Pancreas (tissue), 10 donors: ENCODE measurements at places on chromosomes 11 and 22. TPM values are rescaled to one million over a fixed set of nuclear protein-coding genes. Genes with fewer than 3 reads are reported as not detected.

GRCh38 chr11:69788956-69789355 is 13.8 kb upstream of the FGF4 start:
- H3K36me3 ChIP-seq: no peaks in the 10 kb centered on the region
- no peak for DNase-seq
- H3K27me3 ChIP-seq: no peaks in the 10 kb centered on the region
- H3K4me1 ChIP-seq: no peaks in the 10 kb centered on the region
- no peak overlapping the region for H3K4me3 ChIP-seq
- no peak overlapping the region for H3K27ac ChIP-seq

- H3K36me3 ChIP-seq: no peaks in the 10 kb centered on the region
- no peak overlapping the region for H3K27ac ChIP-seq
- DNase-seq: no peak
These were observed 559 bp downstream of the ELFN2 start for GRCh38 chr22:37426706-37427134.

DNA sequence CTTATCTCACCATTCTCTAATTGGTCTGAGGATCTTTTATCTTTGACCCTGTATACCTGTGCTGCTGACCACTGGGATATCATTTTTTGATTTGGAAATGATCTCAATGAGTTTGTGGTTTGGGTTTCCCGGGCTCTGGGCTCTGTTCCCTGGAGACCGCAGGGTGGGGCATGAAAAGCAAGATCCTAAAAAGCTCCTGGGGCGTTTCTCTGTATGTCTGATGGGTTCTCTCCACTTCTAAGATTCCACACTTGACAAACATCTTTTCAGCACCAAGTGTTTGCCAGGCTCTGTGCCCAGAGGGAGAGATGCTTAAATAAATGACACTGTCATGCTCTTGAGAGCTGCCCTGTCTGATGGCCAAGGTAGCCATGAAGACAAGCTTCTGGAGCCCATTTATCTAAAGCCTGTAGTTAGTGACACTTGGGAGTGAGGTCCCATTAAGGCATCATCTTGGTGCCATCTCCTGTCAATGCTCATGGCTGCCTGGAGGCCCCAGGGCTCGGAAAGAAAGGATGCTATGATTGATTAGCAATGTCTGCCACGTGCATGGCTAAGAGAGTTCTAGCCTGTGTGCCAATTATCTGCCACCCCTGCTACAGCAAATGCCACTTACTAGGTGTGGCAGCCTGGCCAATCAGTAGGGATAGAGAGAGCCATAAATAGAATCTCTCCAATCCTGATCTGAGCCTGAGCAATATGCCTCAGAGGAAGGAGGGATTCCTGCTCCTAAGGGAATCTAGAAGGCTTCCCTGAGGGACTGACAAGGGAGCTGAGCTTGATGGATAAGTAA is 531.6 kb downstream of the MN1 start:
- no peaks in the 10 kb centered on the region for H3K4me1 ChIP-seq
- H3K36me3 ChIP-seq: no peaks in the 10 kb centered on the region
- H3K27me3 ChIP-seq: no peaks in the 10 kb centered on the region
- H3K27ac ChIP-seq: no peak overlapping the region
- DNase-seq: no peak

- no peak overlapping the region for H3K27ac ChIP-seq
- H3K4me3 ChIP-seq: no peak overlapping the region
- H3K36me3 ChIP-seq: no peaks in the 10 kb centered on the region
- no peaks in the 10 kb centered on the region for H3K27me3 ChIP-seq
These were observed 41.0 kb upstream of the TENM4 start for GRCh38 chr11:79481795-79482194.

GRCh38 chr11:83549984-83550667 is 264.0 kb upstream of the CCDC90B start:
- H3K27me3 ChIP-seq: no peaks in the 10 kb centered on the region
- H3K27ac ChIP-seq: no peak overlapping the region
- no peak overlapping the region for H3K4me3 ChIP-seq
- H3K36me3 ChIP-seq: no peaks in the 10 kb centered on the region

- no peak for DNase-seq
- H3K4me1 ChIP-seq: no peaks in the 10 kb centered on the region
- no peaks in the 10 kb centered on the region for H3K36me3 ChIP-seq
- H3K27ac ChIP-seq: no peak overlapping the region
- H3K27me3 ChIP-seq: no peaks in the 10 kb centered on the region
These were observed 747.0 kb upstream of the LUZP2 start for GRCh38 chr11:23749762-23750430.

PHF21B gene
- total RNA-seq: 0.34 TPM
